D721Med (cell line): ENCODE measurements at places on chromosomes 6 and 20.

GRCh38 chr6:7725412-7725811 lies 487 bp upstream of the BMP6 start:
- DNase-seq, result no peak

GRCh38 chr6:72677740-72678139 lies 55.9 kb downstream of the KCNQ5 start:
- DNase-seq, result no peak

- no peak for DNase-seq
These were observed 100.9 kb upstream of the TCF21 start for GRCh38 chr6:133787859-133788505.

- no peak for DNase-seq
These were observed 107.9 kb upstream of the NXT1 start for GRCh38 chr20:23242556-23243180.

GRCh38 chr6:21931641-21932335 lies 338.2 kb downstream of the SOX4 start:
- no peak for DNase-seq

GRCh38 chr6:82891076-82891475 lies 174.6 kb downstream of the UBE3D start:
- DNase-seq, result no peak

GRCh38 chr6:19669206-19669605 lies 168.0 kb upstream of the ID4 start:
- no peak for DNase-seq

DNA sequence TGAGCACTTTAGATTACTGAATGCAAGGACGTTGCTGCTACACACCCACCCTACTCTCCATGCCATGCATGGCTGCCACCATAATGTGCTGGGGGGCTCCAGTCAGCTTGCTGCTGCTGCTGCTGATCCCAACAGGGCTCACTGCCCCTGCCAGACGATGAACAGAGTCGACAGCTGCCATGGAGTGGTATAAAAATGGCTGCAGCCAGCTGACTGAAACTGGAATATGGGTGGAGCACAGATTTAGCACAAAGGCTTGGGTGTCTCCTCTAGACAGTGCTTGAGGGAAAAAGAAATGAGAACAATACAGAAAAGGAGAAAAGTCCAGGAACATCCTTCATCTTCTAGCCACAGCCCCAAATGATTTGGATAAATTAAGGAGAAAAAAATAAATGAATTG lies 150.7 kb downstream of the PDSS2 start:
- no peak for DNase-seq

DNA sequence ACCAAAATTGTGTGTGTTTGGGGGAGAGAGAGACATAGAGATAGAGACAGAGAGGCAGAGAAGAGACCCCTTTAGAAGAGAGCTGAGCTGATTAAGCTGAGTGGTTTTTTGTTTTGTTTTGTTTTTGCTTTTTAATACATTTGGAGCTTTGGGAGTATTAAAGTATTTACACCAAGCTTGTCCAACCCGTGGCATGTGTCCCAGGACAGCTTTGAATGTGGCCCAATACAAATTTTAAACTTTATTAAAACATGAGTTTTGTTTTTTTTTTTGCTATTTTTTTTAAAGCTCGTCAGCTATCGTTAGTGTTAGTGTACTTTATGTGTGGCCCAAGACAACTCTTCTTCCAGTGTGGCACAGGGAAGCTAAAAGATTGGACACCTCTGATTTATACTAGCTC lies 56.0 kb downstream of the MRAP2 start:
- DNase-seq, result no peak

GRCh38 chr20:19456595-19457395 lies 244.4 kb downstream of the SLC24A3 start:
- no peak for DNase-seq

- DNase-seq, result no peak
These were observed 93.6 kb downstream of the SYNE1 start for GRCh38 chr6:152543519-152543918.

DNA sequence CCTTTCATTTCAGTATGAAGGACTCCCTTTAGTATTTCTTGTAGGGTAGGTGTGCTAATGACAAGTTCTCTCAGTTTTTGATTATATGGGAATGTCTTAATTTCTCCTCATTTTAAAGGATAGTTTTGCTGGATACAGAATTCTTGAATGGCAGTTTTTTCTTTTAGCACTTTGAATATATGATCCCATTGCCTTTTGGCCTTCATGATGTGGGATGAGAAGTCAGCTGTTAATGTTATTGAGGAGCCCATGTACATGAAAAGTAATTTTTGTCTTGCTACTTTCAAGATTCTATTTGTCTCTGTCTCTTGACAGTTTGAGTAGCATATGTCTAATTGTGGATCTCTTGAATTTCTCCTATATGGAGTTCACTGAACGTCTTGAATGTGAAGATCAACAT lies 30.9 kb downstream of the RSPH3 start:
- no peak for DNase-seq

GRCh38 chr6:53252177-53252692 lies 96.5 kb downstream of the ELOVL5 start:
- no peak for DNase-seq

GRCh38 chr6:43985329-43985728 lies 141.9 kb downstream of the MRPL14 start:
- DNase-seq, result no peak

DNA sequence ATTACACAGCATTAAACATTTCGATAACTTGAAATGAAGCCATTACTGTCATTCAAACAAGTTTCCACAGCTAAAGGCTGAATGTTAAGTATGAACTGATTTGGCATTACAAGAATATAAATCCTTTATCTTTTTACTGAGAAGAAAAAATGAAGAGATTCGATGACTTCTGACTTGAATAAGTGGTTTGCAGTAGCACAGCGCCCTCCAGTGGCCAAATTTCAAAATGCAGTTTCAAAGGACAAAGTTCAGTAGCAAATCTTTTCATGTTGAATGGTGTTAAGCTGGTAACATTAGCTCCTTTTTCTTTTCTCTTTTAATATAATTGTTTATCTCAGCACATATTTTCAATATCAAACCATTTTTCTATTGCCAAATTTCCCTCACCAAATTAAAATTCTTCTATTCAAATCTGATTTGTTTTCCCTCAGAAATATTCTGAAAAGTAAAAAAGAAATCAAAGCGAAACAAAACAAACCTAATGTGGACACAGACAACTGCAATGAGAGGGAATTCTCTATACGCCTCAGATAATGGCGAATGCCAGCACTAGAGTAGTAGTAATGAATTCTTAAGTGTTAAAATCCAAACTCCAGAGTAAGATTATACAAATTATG lies 145.7 kb downstream of the BTBD9 start:
- DNase-seq, result no peak

GRCh38 chr6:41656002-41656691 lies 17.9 kb downstream of the MDFI start:
- no peak for DNase-seq

DNA sequence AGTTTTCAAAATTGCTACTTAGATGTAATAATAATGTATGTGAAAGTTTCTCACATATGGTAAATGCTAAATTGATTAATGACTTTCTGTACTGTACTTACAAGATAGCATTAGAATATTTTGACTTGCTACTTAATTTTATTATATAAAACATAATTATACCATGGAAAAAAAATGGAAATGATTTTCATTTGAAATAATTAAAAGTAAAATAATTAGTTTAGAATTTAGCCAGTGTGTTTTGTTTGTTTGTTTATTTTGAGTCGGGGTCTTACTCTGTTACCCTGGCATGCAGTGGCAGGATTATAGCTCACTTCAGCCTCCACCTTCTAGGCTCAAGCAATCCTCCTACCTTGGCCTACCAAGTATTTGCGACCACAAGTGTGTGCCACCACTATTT lies 7.1 kb downstream of the STXBP5 start:
- DNase-seq, result no peak

- DNase-seq, result no peak
These were observed 26.2 kb downstream of the RIPOR2 start for GRCh38 chr6:24909241-24910216.

DNA sequence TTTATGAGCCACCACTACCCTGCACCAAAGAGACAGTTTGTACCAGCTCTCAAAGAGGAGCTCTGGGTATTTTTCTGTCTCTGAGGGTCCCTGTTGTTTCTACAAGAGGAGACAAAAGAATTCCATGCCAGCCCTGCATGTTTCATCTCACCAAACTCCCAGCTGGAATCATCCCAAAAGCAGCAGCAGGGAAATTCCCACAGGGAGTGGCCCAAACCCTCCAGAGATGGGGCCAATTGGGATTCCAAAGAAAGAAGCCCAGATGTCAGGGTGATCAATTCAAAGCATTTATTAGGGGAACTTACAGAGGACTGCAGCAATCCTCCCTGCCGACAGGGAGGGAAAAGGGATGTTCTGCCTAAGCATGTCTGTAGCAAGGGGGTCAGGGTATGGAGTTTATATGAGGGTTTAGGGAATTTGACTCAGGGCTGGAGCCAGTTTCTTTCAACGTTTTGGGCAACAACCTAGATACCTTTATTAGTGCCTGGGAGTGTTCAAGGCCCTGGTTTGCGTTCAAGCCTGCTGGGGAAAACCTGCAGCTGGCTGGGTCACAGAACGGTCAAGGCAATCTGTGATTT lies 47.2 kb downstream of the MUC22 start:
- no peak for DNase-seq

GRCh38 chr6:164926686-164927085 lies 382.7 kb downstream of the C6orf118 start:
- DNase-seq, result no peak

GRCh38 chr6:36487698-36488097 lies 44.9 kb downstream of the KCTD20 start:
- DNase-seq, result no peak

DNA sequence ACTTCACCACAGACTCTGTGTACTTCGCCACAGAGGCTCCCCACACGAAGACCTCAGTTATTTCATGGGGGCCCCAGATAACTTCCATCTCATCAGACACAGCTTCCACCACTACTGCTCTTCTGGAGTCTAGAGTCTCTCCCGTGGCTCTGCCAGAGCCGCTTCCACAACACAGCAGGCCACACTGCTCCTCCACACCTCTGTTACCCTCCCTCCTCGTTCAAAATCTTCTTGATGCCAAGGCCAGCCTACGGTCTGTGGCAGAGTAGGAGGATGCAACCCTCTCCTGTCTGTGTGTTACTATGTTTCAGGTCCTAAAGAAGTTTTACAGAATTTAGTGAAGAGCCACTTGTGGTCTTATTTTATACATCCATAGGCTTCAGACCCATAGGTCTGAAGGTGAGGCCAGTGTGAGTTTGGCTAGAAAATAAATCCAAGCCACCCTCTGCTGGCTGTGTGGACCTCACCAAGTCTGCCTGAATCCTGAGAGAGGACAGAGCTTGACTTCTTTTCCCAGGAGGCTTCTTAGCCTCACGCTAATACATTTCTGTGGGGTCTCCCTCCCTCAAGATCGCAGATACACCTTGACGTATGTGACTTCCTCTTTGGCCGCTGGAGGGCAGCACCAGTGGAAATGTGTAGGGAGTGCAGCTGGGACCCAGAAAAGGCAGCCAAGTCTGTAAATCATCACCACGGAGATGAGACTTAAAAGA lies 197.7 kb downstream of the FAXC start:
- no peak for DNase-seq

GRCh38 chr20:57315083-57315975 lies 14.3 kb upstream of the SPO11 start:
- no peak for DNase-seq

GRCh38 chr6:130303431-130303830 lies 62.4 kb upstream of the TMEM200A start:
- no peak for DNase-seq

- no peak for DNase-seq
These were observed 8.9 kb upstream of the FBXO9 start for GRCh38 chr6:53056273-53056672.

- no peak for DNase-seq
These were observed 235.1 kb upstream of the RREB1 start for GRCh38 chr6:6872459-6873344.

DNA sequence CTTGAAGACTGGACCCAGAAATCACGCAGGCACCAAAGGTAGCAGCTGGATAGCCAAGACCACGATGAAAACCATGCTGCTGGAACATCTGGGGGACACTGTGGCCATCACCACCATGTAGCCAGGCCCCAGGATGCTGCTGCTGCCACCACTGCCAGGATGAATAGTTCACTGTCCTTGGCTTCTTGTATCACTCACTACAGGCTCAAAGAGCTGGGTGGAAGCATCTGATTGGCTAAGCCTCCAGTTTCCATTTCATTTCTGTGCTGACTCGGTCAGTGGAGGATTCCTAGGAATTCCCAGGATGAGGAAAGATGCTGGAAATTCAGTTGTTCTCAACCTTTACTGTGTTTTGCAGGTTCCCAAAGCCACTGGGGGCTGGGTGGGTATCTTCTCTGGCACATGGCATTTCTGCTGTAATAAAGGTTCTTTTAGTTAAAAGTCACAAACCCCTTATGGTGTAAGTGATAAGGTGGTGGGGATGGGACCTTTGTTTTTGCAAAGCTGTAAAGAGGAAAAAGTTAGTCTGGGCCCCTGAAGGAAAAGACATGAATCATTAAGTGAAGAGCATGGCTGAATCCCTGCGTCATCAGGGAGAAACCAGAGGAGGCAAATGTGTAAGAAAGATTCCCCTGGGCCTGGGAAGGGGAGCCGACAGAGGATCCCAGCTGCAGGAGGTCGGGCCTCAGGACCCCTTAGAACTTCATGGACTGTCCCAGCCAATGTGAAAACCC lies 75.6 kb upstream of the RNF24 start:
- DNase-seq, result no peak

GRCh38 chr6:109521080-109521479 lies 38.1 kb upstream of the ZBTB24 start:
- no peak for DNase-seq

GRCh38 chr6:128271011-128271410 lies 249.4 kb downstream of the PTPRK start:
- no peak for DNase-seq

DNA sequence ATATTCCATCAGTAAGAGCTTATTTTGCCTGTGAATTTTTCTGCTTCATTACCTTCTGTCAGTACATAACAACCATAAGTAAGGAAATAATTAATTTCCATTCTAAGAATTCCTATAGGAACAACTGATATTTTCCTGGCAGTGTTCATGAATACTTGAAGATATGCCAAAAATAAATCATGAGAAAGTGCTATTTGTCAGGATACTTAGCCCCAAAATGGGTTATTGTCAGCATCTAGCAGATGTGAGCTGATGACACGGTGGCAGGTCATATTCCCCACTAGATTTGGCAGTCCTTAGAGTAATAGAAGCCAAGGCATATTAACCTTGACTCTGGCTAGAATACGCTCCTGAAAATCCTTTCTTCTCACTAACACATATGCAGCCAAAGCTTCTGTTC lies 43.2 kb upstream of the CRISP1 start:
- no peak for DNase-seq

GRCh38 chr6:139114746-139115145 lies 20.1 kb upstream of the HECA start:
- no peak for DNase-seq

DNA sequence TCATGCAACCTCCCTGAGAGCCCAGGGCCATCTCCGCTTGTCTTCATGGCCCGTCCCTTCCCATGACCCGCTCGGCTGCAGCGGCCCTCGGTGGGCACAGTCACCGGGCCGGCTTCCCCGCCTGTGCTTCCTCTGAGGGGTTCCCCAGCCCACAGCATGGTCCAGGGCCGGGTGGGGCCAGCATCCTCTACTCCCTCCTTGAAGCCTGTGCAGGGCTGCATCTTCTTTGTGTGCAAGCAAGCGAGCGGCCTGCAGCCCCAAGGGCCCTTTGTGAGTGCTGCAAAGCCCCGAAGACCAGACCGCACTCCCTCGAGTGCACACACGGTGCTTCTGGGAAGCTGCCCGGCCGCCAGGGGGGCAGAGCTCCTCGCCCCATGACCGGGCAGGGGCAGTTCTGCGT lies 265.8 kb downstream of the TAF4 start:
- DNase-seq, result no peak

- no peak for DNase-seq
These were observed 44.6 kb downstream of the TAF4 start for GRCh38 chr20:62020935-62021701.
